ENCODE measurements at places on chromosomes 2 and 18. TPM values are rescaled to one million over a fixed set of nuclear protein-coding genes. Genes with fewer than 3 reads are reported as not detected.

The KCNE4 gene
- total RNA-seq: 10.7 TPM

The KLHL14 gene
- total RNA-seq: not detected

The PROKR1 gene
- not detected for total RNA-seq

The GALR1 gene
- not detected for total RNA-seq

The CHMP3 gene
- total RNA-seq: 54.7 TPM

The ABCG8 gene
- total RNA-seq: not detected

The COLEC12 gene
- 96.6 TPM for total RNA-seq

The PRADC1 gene
- 43.3 TPM for total RNA-seq

The SPDYA gene
- total RNA-seq: 0.36 TPM

The ABCB11 gene
- total RNA-seq: 0.65 TPM

The CRYBA2 gene
- not detected for total RNA-seq

The SCN2A gene
- not detected for total RNA-seq

The PLEKHH2 gene
- total RNA-seq: 1.8 TPM

The ERFE gene
- total RNA-seq: 24.2 TPM

The SLC40A1 gene
- total RNA-seq: 5.2 TPM

The BUB1 gene
- total RNA-seq: 5.8 TPM

The SOS1 gene
- 25.6 TPM for total RNA-seq

The LRRFIP1 gene
- total RNA-seq: 32.0 TPM

The MERTK gene
- total RNA-seq: 1.1 TPM

The SLC4A5 gene
- 0.16 TPM for total RNA-seq

The UGT1A3 gene
- total RNA-seq: not detected

The SP5 gene
- not detected for total RNA-seq

The SRD5A2 gene
- total RNA-seq: not detected

The TUBB8B gene
- total RNA-seq: not detected

The BMPR2 gene
- 20.9 TPM for total RNA-seq

The TEKT4 gene
- total RNA-seq: not detected

The HOXD10 gene
- total RNA-seq: not detected

The DYNC1I2 gene
- 86.8 TPM for total RNA-seq

The ICA1L gene
- 5.4 TPM for total RNA-seq

The COBLL1 gene
- total RNA-seq: 0.36 TPM

The ADD2 gene
- total RNA-seq: not detected

The TMEFF2 gene
- 0.16 TPM for total RNA-seq

The CNDP1 gene
- not detected for total RNA-seq

The SETBP1 gene
- 1.4 TPM for total RNA-seq

The STK39 gene
- total RNA-seq: 10.4 TPM

The SLC9A4 gene
- total RNA-seq: not detected

The UXS1 gene
- 43.3 TPM for total RNA-seq

The CLEC4F gene
- not detected for total RNA-seq

The LOXHD1 gene
- total RNA-seq: not detected

The ZNF892 gene
- total RNA-seq: 0.18 TPM

The CMPK2 gene
- total RNA-seq: 3.6 TPM

The FBXO41 gene
- 1.8 TPM for total RNA-seq

The BIN1 gene
- total RNA-seq: 39.7 TPM

The PGAP1 gene
- 4.2 TPM for total RNA-seq

The ST6GAL2 gene
- total RNA-seq: not detected

The MREG gene
- 1.1 TPM for total RNA-seq

The EFHD1 gene
- total RNA-seq: 2.1 TPM

The TRPM8 gene
- total RNA-seq: not detected

The YIPF4 gene
- total RNA-seq: 37.9 TPM

The POTEI gene
- not detected for total RNA-seq

The NAT8 gene
- total RNA-seq: not detected

The FLACC1 gene
- total RNA-seq: 1.4 TPM

The GALNT13 gene
- total RNA-seq: under 0.01 TPM

The FNDC4 gene
- 15.6 TPM for total RNA-seq

The SEH1L gene
- total RNA-seq: 38.5 TPM

The CD8A gene
- total RNA-seq: not detected

The HOXD4 gene
- total RNA-seq: not detected

Data from cardiac atrium fibroblast (primary cell).